ENCODE measurements at places on chromosomes 2 and 18.

DNA sequence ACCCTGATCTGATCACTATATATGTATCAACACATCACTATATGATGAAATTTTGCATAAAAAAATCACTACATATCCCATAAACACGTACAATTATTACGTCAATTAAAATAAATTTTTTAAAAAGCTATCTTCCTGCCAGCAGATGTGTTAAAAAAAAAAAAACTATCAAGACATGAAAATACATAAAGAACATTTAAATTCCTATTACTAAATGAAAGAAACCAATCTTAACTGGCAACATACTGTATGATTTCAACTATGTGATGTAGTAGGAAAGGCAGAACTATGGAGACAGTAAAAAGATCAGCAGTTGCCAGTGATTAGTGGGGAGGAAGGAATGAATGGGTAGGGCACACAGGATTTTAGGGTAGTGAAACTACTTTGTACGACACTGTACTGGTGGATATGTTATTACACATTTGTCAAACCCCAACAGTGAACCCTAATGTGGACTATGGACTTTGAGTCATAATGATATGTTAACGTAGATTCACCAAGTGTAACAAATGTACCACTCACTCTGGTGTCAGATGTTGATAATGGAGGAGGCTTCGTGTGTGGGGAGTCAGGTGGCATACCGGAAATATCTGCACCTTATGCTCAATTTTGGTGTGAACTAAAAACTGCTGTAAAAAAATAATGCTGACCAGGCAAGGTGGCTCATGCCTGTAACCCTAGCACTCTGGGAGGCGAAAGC lies 27.4 kb downstream of the USP34 start:
- DNase-seq, result no peak

- no peak for DNase-seq
Observed at GRCh38 chr2:203897544-203897943, 30.0 kb downstream of the CTLA4 start.

- no peak for DNase-seq
Observed at GRCh38 chr2:26887151-26887550, 39.2 kb downstream of the DPYSL5 start.

GRCh38 chr2:195367809-195368208 lies 289.2 kb upstream of the SLC39A10 start:
- no peak for DNase-seq

DNA sequence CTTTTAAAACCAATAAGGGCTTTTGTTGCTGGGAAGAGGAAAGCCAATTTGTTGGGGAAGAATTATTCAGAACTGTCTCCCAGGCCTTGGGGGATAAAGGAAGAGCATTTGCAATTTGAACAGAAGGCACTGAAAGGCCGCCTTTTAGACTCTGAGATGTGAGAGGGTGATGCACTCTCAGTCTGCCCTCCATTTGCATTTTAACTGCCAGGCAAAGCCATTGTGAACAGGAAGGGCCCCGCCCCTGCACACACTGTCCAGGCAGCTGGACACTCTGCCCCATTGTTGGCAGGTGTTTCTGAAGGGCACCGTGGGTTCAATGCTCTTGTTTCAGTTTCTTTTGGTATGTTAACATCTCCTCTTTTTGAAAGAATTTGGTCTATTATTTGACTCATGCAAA lies 169.5 kb upstream of the COPS8 start:
- DNase-seq, result no peak

- DNase-seq, result no peak
Observed at GRCh38 chr2:3488061-3488531, 31.2 kb downstream of the ADI1 start.

DNA sequence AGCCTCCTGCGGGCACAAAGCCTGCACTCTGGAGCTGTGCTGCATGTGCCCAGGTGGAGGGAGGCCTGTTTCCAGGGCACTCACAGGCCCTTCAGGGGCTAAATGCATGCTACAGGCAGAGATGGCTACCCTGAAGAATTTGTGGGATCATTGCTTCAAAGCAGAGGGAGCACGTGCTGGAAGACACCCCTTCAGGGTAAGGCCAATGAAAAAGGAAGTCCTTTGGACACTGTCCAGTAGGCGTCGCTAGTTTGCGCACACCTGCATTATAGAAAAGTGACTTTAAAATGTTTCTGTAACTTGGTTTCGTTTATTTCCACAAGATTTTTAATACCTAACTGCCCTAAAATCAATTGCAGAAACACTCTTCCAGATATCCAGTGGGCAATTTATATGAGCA lies 325.3 kb downstream of the ZNF516 start:
- no peak for DNase-seq

DNA sequence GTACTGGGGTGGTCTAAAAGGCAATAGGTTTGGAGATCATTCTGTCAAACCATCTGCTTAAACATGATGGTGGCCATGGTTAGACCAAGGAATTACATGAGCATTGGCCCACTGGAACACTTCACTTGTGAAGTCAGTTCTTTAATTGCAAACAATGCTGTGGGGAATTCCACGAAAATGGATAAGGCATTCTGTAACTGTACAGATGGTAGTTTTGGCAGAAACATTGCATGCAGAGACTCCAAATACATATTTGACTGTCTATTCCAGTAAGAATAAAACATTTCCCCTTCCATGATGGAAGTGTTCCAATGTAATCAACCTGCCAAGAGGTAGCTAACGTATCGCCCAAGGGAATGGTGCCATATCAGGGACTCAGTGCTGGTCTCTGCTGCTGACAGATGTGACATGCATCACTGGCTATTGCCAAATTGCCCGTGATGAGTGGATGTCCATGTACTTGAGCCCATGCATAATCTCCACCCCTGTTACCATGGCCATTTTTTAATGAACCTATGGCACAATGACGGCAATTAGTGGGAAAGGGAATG lies 417.9 kb downstream of the CDH7 start:
- no peak for DNase-seq

GRCh38 chr2:56656826-56657225 lies 473.0 kb downstream of the CCDC85A start:
- no peak for DNase-seq

DNA sequence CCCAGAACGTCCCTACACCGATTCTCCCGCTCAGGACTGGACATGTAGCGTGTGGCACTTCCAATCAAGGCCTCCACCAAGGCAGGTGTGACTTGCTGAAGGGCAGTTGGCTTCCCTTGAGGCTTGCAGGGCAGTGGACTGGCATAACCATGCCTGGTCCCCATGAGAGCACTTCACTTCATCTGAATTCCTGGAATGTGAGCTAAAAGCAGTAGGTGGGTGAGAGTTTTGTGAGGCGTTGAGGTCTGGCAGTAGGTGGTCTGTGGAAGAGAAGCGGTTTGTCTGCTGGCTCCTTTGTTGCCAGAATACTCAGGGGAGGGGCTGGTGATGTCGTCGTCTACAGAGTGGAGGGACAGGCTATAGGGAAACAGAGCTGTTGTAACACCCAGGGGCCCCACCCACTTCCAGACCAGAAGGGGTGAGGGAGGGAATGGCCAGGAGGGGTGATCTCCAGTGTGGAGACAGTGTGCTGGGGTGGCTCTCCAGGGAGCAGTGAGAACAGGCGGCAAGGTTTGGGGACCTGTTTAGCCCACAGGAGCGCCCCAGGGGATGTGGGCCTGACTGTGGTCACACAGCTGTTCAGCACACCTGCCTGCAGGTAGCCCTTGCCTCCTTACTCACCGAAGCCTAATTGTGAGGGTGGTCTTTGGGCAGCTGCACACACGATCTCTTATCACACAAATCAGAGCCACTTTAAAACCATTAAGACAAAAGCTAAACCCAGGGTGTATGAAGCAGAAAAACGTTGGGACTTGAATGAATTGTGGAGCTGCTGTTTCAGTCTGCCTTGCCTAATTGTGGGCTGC lies 21.5 kb upstream of the ALKAL2 start:
- no peak for DNase-seq

DNA sequence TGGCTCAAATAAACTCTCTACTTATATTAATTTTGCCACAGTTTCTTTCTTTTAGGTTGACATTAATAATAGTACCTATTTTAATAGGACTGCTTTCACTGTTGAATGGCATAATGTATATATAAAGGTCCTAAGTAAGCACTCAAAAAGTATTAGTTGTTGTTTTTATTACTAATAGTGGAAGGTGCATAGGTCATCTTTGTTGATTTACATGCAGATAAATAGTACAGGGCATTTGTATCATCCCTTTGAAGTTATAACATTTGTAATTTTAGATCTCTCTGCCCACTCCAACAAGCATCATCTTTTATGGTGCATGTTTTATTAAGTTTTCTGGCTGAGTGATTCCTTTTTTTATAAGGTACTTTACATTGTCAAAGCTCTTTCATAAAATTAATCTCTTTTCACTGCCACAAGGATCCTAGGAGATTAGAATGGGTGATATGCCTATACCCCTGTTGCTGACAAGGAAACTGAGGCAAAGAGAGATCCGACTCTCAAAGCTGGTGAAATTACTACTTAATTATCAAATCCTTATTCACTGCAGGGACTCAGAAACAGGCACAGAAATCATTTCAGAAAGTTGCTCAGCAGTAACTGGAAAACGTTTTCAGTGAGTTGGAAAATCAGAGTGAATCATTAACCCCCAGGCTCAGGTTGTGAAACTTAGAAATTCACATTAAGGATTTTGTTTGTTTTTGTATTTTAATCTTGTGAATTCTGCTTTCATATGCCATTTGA lies 299.6 kb downstream of the AGPS start:
- no peak for DNase-seq

DNA sequence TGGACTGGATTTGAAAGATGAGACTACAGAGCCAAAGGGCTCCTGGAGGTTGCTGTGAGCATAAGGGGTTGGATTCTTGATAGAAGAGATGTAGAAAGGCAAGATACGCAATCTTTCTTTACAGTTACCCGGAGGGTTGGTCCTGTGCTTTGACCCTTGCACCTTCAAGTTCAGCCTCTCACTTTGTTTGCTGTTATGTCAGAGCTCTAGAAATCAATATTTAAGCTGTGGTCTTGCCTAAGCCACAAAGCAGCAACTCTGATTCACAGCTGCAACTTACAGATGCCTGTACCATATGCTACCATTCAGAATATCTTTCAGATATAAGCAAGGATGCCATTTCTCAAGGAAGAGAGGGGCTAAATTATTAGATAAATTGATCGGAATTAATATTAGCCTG lies 943.1 kb upstream of the LRRTM1 start:
- DNase-seq, result no peak

DNA sequence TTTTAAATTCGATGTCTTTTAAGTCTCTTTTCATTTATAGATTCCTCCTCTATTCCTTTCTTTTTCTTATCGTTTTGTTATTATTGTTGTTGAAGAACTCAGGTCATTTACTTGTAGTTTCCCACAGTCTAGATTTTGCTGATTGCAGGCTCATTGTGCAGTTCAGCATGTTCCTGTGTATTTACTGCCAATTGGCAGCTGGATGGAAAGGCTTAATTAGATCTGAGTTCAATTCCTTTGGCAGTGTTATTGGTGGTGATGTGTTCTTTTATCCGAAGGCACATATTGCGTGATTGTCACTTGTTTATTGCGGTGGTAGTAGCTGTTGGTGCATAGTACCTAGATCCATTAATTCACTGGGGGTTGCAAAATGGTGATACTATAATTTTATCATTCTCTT lies 180.7 kb downstream of the BABAM2 start:
- no peak for DNase-seq

DNA sequence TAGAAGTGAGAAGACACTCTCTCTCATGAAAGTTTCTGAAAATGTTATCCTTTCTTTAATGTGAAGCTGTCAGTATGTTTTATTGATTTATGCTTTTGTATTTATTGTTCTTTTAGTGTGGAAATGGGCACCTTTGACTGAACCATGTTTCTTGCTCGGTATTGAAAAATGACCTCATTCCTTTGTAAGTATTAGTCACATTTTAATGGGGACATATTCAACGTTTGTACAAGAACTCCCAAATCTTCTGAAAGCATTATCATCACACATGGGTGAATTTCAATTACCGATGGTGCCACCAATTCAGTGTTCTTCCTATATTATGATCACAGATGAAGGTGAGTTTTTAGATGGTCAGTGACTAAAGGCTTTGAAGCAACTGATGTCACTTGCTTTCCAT lies 371.8 kb upstream of the GCFC2 start:
- no peak for DNase-seq

DNA sequence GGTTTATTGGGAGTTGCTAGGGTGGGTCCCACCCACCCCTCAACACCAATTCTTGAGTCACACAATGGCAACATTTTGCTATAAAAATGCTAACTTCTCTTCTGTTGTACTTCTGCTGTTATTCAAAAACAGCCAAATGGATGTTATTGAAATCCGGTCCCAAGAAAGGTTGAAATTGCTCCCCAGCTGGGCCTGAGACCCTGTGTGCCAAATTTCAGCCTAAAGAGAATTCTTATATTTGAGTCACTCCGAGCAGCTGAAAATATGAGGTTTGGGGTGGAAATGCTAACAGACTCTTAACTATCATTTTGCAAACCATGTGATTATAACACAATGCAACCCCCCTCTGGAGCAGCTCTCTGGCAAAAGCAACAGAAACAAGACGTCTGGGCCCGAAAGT lies 27.0 kb upstream of the ACVR1 start:
- DNase-seq, result no peak

DNA sequence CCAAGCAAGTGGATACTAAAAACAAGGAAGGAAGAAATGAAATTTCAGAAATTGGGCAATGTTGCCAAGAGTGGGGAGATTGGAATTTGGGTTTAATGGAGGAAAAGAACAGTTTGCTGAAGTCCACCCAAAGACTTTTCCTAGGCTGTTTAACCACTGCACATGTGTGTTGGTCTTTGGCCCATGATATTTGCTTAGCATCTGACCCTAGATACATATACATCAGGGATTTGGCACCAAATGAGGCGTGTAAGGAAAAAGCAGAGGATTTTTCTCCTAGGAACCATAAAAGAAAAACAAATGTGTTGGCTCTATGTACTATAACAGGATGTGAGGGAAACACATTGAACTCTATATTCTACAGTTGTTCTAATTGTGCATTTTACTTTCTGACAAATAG lies 80.7 kb upstream of the CD28 start:
- no peak for DNase-seq

GRCh38 chr2:88545118-88545517 lies 82.1 kb downstream of the EIF2AK3 start:
- no peak for DNase-seq

DNA sequence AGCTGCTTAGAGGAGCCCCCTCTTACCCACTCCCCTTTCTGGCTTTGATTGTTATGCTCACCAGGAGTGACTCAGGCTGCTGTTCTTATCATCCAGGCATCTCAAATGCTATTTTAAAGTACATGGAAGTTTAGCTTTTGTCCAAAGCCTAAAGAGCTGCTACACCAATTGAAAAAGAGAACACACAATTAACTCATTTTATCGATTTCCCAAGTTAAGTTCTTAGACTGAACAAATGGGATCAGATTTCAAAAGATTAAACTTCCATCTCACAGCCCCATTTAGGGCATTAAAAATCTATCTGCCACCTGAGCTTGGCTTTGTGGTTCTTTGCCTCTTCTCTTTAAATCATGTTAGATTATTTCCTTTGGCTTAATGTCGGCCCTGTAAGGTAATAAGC lies 81.2 kb downstream of the MYO5B start:
- DNase-seq, result no peak

All from RWPE2 (cell line).